ENCODE measurements at places on chromosomes 1 and 21.

- DNase-seq: no peak
Observed at GRCh38 chr1:175090780-175091179, 23.1 kb downstream of the TNN start.

DNA sequence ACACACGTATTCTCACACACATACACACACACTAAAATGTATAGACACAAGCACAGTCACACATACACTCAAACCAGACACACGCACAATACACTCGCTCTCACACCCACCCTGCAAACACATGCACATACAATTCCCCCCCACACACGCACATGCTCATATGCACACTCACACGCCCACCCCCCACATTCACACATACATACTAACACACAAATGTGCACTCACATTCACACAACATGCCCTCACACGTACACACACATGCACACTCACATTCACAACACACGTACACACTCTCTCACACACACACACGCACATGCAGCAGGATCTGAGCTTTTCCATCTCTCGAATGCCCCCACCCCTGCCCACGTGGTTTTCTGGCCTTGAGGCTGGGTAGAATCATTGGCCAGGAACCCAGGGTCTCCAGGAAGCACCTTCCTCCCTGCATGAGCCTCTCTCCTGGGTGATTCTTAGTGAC, 589.7 kb downstream of the PTPRU start:
- DNase-seq: no peak

- no peak for DNase-seq
Observed at GRCh38 chr1:203764105-203765028, 616 bp upstream of the LAX1 start.

DNA sequence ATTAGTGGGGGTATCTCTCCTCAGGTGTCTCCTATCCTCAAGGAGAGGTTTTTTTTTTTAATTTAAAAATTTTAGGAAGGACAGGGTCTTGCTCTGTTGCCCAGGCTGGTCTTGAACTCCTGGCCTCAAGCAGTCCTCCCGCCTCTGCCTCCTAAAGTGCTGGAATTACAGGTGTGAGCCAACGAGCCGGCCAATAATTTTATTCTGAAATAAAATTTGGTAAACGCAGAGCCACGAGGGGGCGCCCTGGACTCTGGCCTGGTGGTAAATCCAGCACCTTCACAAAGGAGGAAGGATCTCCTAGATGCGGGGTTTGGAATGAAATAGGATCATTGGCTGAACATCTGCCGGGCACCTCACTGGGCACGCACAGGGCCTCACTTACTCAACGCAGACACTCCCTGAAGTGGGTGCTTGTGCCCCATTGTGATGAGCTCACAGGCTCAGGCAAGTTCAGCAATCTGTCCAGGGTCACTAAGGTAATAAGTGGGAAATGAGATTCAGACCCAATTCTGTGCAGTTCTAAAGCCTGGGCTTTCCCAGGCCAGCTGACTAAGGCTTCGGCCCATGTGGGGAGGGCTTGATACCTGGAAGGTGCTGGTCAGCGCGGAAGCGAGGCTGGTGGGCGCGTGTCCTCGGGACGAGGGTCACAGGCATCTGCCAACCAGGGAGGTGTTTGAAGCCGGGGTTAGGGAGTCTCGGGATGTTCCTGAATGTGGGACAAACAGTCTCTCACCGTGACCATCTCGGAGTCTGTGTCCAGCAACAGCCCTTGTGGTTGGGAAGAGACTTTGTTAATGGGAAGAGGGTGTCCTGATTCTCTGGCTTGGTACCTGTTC, 32.7 kb upstream of the ETV3 start:
- peak; percentile 15 for DNase-seq

DNA sequence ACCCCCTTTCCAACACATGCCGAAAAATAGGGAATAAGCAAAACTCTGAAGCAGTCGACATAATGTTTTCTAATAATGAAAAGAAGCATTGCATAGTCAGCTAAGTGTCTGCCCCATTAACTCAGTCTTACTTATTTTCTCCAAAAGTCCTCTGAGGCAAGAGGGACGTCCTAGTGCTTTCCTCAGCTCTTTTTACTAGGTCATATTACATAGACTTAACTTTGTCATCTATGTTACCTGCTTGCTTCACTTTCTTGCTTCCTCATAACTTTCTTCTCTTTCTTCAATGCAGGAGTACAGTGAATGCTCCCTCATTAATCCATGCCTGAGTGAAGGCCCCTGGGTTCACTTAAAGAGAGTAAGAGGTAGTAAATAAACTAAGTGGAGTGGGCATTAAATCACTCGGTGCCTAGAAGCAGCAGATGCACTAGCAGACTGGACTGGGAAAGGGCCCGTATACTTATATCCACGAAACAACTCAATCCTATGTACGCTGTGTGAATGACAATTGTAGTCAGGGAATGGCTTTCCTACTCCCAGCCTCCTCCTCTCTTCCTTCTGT, 210.5 kb upstream of the SPAG17 start:
- no peak for DNase-seq

- DNase-seq: no peak
Observed at GRCh38 chr1:99520121-99520520, 125.8 kb upstream of the PALMD start.

- DNase-seq: no peak
Observed at GRCh38 chr1:15705184-15705566, 21.1 kb downstream of the PLEKHM2 start.

- DNase-seq: no peak
Observed at GRCh38 chr1:238962941-238963340, 423.4 kb upstream of the CHRM3 start.

- no peak for DNase-seq
Observed at GRCh38 chr1:160925652-160926244, 28.9 kb downstream of the ITLN2 start.

GRCh38 chr1:36772647-36773495, 261.4 kb downstream of the GRIK3 start:
- no peak for DNase-seq

DNA sequence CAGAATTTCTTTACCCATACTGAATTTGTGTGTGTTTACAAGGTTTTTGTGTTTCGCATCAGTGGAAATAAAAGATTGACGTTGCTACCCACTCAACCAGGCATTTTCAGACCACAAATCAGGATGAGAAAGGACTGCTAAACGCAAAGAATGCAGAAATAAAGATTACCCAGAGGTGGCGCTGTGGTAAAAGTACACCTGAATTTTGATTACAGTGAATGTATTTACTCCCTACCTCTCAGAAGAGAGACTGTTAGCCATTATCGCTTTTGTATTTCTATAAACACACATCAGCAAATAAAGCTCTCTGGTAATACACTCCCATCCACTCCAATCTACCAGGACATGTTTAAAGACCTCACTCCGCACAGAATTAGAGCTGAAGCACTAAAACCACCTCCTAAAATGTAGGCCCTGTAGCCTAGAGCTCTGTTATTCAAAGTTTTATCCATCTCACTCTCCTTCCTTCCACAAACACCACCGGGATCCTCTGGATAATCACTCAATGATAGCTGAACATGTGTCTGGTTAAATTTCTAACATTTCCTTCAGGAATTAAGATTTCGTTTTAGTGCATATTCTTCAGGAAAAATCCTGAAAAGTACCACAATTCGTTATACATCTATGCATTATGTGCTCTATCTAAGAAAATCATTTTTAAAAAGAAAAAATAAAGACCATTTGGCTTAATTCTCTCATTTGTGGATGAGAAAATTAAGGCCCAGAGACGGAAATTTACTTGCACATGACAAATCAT, 2.5 kb upstream of the LMO4 start:
- DNase-seq: peak; percentile 75

DNA sequence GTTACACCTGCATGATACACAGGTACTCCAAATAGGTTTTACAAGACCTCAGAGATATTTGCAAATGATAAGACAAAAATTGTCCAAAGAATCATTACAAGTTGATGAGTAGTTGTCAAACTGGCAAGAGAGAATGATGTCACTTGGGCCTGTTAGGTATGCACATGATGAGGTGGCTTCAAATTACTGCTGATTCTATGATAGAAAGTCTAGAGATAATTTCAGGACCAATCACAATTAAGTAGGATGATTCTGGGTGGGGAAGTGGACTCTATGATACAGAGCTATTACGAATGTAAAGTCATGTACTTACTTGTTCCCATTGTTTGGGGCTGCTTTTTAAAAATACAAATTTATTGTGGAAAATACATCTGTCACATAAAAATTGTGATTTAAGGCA, 5.2 kb upstream of the SPRR1B start:
- DNase-seq: no peak

GRCh38 chr1:165434281-165434680, 10.6 kb downstream of the RXRG start:
- DNase-seq: no peak

GRCh38 chr21:16773206-16773605, 739.6 kb upstream of the CXADR start:
- no peak for DNase-seq

DNA sequence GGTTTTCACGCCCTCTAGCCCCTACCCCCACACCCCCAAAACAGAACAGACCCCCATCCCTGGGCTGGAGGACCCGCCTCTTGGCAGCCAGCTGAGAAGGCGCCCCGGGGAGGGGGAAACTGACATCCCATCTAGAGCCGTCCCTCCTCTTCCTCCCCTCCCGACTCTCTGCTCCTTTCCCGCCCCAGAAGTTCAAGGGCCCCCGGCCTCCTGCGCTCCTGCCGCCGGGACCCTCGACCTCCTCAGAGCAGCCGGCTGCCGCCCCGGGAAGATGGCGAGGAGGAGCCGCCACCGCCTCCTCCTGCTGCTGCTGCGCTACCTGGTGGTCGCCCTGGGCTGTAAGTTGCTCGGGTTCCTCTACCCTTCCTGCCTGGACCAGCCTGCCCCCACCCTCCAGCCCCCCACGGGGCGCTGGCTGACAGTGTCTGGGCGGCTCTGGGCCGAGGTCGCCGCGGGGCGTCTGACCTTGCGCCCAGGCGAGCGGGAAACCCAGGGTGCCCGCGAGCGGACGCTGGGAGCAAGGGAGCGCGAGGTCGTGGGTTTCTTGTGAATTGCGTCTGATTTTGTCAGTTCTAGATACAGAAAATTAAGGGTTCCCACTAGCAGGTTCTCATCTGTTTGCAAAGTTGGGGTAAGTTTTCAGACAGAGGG, 618 bp downstream of the JAM2 start:
- DNase-seq: peak; percentile 28

- DNase-seq: no peak
Observed at GRCh38 chr1:22037520-22037919, 15.0 kb upstream of the CDC42 start.

DNA sequence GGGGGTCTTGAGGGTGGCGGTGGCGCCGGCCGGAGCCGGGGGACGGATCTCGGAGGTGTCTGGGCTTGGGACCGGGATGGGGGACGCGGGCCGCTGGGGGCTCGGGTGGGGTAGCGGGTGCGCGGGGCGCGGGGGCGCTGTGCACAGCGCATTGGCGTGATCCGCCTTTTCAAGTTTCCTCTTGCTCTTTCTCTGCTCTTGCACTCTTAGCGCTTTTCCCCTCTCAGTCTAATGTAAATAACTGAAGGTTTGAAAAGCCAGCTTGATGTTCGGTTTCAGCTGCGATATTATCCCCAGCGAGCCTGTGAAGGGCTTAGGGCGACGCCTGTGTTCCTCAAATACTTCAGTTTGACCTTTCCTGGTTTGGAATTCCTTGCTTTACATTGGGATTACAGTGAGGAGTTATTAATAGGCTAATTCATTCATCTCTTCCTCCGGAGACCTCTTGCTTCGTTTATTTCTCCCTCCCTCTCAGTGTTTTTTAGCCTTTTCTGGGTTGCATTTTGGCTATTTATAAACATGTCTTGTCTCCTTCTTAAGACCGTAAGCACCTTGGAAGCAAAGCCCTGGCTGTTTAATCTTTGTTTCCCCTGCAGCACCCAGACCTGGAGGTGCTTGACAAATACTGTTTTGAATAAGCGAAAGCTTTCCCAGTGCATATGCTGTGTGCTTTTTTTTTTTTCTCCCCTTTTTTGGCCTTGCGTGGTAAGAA, 693 bp downstream of the RAB4A start:
- peak; percentile 39 for DNase-seq

- no peak for DNase-seq
Observed at GRCh38 chr1:217342105-217342504, 288.8 kb downstream of the GPATCH2 start.

GRCh38 chr1:2236695-2237677, 8.9 kb downstream of the SKI start:
- peak; percentile 43 for DNase-seq

DNA sequence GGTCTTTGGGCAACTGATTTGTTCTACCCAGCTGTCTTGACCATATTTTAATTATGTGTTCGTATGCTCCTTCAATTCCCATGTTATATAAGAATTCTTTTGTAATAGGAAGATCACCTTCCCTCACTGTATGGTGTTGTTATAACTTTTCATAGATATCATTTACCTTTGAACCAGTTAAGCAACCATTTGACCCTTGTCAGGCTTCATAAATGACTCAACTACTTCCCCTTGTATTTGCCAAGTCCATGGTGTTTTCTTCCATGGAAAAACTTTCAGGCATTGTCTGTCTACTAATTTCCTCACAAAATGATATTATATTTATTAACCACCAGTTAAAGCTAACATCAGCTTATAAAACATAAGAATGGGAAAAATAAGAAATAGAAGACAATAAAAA, 5.1 kb downstream of the BPNT1 start:
- no peak for DNase-seq

GRCh38 chr1:225427235-225428067, at the start of gene LBR:
TSS of gene LBR (minus strand) at chr1:225428038. CDS start at chr1:225424075, 3,963 bp downstream.
- no peak for DNase-seq

GRCh38 chr1:43978264-43978550, 803 bp upstream of the B4GALT2 start:
- DNase-seq: no peak

DNA sequence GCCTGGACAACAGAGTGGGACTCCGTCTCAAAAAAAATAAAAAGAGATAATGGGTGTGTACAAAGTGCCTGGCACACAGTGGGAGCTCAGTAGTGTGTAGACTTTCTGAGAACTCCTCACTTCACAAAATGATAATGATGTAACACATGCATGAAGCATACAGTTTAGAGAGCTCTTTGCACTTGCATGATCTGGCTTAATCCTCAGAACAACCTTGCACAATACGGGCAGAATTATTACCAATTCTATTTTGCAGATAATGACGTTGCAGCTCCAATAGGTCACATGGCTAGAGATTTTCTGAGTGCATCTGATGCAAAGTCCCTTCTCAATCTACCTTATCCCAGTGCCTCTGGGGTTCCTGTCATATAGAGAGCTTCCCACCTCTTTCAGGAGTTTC, 71.4 kb downstream of the CD247 start:
- DNase-seq: peak; percentile 44

- no peak for DNase-seq
Observed at GRCh38 chr1:61287014-61287413, 204.7 kb downstream of the NFIA start.

GRCh38 chr1:226047495-226047894, 15.0 kb upstream of the H3-3A start:
- no peak for DNase-seq

DNA sequence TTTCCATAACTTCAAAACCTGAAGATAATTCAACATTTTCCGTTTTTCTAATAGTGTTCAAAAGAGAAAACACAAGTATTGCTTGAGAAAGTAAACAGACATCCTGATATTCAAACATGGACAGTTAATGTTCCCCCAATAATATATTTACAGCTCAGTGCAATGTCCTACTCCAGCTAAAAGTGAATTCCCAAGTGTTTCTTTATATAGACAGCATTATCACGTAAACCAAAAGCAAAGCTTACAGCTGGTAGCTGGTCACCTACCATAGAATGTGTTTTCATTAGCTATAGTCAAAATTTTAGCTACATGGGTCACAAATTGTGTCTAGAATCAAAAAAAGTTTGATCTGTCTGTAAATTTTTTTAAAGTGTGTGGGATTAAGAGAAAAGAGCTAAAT, 34.9 kb downstream of the WLS start:
- no peak for DNase-seq

- DNase-seq: no peak
Observed at GRCh38 chr1:229192031-229192430, 78.9 kb upstream of the RAB4A start.

Data from CD4-positive, alpha-beta T cell treated with Interleukin-15 for 4 hours (primary cell).